H1 (cell line): ENCODE measurements at places on chromosomes 3 and 15.

DNA sequence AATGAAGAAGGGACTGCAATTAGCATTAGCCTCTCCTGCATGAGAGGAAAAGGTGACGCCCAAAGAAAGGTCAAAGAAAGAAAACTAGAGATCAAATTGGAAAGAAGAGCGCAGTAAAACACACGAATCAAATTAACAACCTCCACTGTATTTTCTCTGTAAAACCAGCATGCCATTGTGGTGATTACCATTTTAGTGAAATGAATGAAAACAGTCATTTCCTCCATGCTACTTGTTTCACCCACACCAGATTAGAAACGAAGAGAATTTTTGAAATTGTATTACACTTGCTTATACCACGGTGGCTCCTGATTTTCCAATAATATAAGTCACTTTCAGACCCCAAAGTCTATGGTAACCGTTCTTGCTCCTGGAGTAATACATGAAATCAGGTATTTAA is 71.6 kb downstream of the SUMF1 start:
- DNase-seq: no peak

DNA sequence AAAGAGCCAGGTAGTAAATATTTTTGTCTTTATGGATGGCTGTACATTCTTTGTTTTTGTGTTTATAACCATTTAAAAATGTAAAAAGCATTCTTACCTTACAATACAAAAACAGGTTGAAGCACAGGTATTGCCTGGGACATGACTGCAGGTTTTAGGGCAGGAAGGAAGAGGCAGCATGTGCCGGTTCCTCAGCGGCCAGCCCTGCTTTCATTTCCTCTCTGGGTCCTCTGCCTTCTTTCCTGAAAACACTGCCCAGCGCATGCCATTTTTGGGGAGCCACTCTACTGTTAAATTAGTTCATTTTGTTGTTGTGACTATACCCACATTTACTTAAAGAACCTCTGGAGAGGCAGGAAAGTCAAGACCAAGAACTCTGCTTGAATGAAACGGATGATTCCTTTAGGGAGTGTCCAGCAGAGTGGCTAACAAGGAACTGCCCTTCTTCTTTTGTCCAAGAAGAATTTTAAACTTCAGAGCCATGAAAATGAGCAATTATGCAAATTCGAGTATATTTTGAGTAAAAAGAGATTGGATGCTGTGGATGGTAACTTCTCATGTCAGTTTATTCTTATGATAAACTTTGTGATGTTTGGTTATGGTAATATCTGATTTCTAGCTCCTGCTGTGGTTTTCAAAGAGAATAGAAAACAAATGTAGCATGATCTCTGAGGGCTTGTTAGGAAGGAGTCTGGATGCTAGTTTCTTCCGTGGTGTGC is 52.7 kb downstream of the SACM1L start:
- DNase-seq: no peak

DNA sequence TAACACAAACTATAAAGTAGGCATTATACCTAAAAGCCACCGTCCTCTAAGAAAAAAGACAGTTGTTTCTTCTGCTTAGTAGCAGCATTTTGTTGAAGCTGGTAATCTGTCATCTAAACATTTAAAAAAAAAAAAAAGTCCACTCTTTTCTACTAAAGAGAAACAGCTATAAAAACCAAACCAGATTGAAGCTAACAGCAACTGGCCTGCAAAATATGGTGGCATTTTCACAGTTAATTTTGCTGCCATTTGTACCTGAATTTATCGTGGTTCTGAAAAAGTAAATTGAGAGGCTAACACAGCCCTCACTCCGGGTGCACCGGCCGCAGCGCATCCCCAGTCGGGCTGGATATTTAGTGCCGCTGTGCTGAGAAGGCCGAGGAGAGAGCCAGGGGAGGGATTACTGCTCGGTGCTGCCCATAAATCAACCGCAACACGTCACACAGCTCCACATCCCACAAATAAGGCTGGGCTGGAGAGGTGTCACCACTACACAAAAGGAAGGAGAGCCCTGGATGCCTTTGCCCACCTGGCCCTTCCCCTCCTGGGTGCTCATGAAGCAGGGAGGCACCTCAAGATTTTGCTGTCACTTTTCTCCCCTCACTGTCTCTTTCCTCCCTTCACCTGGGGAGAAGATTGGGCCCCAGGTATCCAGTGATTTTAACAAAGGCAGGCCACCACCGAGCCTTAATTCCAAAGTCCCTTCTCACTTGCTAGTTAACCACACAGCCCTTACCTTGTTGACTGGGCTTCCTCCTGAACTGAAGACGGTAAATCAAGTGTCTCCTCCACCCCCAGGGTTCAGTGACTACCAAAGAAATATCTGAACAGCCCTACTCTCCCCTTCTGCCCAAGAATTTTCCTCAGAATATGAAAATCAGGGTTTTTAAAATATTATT is 44.4 kb downstream of the MECOM start:
- DNase-seq: no peak

- DNase-seq: peak; percentile 23
Measured at GRCh38 chr3:43155464-43156121, 49.7 kb upstream of the POMGNT2 start.

DNA sequence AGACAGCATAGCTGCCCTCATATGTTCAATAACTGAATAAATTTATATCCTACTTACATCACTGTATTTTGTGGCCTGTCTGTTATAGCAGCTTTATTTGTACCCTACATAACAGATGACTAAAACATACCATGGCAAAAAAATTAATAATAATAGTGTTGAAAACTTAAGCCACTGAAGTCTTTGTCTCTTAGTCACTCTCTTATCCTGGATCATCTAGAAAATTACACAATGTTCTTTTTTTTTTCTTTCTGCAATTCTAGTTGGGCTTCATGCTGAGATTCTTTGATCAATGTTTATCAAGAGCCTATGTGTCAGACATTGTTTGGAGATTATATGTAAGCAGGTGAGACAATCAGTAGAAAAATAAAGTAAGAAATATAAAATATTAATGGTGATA is 519.3 kb upstream of the ARPP21 start:
- no peak for DNase-seq

GRCh38 chr3:127573401-127573800 is 17.1 kb downstream of the TPRA1 start:
- DNase-seq: no peak

DNA sequence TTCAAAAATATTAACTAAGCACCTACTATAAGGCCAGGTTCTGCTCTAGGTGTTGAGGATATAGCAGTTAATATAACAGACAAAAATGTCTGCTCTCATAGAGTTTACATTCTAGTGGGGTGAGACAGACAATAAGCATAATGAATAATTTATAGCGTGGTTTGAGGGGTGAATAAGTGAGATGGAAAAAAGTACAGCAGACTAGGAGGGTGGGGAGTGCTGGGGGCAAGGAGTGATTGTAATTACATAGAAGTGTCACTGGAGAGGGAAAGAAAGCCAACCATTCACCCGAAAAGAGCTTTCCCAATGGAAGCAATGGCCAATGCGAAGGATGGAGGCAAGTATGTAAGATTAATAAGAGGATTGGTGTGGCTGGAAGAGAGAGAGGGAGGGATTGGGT is 552.9 kb upstream of the KCNMB2 start:
- no peak for DNase-seq

DNA sequence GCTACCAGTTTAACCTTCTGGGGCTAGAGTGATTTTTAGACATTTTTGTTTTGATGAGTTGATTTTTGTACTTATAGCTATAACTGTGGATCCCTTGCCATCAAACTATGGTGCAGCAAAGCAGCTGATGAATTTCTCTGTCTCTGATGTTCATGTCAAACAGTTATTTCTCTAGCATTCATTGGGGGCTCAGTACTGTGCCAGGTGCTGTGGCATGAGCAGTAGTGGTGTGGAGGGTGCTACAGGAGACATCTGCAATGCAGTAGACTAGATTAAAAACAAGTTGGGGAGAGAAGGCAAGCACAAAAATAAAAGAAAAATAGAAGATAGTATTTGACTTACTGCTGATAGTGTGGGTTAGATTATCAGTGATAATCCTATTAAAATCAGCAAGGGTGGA is 95.3 kb downstream of the AKAP13 start:
- no peak for DNase-seq

DNA sequence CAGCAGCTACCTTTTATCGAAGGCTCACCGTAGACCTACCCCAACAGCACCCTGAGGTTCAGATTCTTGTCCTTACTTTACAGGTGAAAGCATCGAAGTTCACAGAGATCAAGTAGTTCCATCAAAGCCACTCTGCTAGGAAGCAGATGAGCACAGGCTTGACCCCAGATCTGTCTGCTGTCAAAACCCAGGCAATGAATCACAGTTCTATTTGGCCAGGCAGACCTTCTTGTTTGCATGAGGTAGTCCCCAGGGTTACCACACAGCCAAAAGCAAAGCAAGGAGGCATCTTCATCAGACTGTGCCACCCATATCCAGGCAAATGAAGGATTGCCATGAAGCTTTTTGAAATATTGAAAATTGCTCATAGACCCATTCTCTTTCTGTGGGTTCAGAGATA is 33.0 kb downstream of the HES1 start:
- DNase-seq: no peak

DNA sequence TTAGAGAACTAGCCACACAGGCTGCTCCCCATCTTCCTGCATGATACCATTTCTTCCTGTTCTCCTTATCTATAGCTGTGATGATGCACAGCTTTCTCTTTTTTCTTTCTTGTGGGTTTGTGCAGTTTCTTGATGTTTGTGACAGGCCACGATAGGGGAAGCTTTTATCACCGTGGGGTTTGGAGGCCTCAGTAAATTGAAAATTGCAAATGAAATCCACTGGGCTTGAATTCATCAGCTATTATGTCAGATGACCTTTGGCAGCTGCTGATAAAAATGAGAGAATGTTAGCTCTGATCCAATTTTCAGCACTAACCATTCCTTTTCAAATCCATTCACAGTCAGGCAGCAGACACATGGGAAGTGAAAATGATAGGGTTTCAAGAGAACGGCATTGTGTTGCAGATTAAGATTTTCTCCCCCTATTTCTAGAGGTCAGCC is 176.9 kb upstream of the SOX2 start:
- DNase-seq: no peak

- DNase-seq: no peak
Measured at GRCh38 chr15:86006546-86006945, 73.1 kb upstream of the AGBL1 start.

GRCh38 chr3:53324105-53324504 is 23.2 kb downstream of the DCP1A start:
- DNase-seq: no peak

- DNase-seq: no peak
Measured at GRCh38 chr3:42853056-42853455, 22.6 kb downstream of the CYP8B1 start.

DNA sequence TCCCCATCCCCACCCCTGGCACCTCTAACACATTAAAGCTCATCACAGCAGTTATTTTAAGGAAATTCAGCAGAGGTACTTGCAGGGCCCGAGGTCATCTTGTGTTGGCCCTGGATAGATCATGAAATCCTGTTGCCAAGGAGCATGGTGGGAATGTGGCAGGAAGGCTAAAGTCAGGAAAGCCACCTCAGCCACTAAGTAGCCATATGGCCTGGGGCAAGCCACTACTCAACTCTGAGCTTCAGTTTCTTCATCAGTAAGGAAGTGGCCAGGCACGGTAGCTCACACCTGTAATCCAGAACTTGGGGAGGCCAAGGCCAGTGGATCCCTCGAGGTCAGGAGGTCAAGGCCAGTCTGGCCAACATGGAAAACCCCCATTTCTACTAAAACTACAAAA is 55.9 kb downstream of the LIPC start:
- DNase-seq: no peak

- no peak for DNase-seq
Measured at GRCh38 chr15:45606841-45607240, 19.7 kb downstream of the BLOC1S6 start.

DNA sequence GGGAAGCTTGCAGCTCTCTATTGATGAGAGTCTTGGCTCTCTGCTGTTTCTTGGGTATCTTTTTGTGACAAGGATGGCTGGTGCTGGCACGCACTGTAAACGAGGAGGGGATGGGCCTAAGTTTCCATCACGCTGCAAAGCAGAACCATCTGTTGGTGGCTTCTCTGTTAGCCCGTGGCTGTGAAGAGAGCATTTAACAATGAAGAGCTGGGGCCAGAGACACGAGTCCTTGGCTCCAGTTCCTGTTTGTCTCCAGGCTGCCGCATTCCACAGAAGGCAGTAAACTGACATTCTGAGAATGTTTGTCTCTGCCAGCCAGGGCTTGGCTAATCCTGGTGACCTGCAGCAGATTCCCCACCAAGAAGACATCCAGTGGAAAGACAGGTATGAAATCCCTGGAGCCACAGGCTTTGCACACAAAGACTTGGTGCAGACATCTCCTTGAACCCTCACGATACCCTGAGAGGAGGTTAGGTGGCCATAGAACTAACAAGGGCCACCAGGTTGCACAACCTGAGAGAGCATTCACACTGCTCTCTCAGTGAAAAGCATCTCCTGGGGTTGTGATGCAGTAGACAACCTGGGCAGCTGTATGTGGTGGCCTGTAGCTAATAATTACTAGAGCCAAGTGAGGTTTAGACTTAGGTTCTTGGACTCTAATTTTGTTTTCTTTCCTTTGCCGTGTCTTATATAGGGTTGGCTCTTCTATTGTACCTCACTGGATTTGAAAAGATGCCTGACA is 130.9 kb downstream of the ASB7 start:
- DNase-seq: peak; percentile 19

DNA sequence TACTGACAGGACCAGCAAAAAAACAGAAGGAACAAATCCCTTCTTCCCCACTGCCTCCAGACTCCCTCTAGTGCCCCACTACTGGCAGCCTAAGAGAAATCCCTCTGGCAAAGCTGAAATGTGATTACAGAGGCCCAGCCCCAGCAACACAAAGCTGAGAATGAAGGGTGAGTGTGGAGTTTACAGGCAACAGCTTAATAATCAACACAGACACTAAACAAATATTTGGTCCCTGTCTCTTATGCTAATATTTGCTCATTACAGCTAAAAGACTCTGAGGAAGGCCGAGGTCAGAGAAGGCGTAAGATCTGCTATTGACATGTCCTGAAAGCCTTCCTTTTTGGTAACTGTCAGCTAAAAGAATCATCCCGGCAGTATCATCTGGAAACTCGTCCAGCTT is 308.5 kb upstream of the RASGRP1 start:
- no peak for DNase-seq

- no peak for DNase-seq
Measured at GRCh38 chr3:36714343-36715086, 49.8 kb downstream of the DCLK3 start.

DNA sequence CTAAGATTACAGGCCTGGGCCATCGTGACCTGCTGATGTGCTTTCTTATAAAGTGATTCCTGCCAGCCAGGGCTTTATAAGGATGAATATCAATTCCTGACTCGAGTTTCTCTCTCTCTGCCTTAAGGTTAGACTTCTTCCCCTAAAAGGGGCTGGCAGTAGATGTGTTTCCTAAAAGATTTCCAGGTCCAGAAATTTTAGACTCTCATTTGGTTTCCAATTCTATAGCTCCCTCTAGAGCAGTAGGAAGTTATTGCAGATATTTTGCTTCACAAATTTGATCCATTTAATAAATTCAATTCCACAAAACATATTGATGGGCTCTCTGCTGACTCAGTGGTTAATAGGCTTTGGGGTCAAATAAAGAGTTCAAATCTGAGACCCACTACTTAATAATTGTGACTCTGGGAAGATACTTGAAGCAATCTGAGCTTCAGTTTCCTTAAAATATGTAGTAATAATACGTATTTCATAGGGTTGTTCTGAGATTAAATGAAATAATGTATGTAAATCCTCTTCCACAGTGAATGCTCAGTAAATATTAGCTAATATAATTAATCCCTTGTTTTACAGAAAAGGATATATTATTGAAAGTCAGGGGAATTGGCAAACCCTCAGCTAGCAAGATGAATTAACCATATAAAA is 2.1 kb downstream of the TRIM69 start:
- no peak for DNase-seq
